ENCODE measurements at places on chromosomes 16 and 17. TPM values are rescaled to one million over a fixed set of nuclear protein-coding genes. Genes with fewer than 3 reads are reported as not detected.

DNA sequence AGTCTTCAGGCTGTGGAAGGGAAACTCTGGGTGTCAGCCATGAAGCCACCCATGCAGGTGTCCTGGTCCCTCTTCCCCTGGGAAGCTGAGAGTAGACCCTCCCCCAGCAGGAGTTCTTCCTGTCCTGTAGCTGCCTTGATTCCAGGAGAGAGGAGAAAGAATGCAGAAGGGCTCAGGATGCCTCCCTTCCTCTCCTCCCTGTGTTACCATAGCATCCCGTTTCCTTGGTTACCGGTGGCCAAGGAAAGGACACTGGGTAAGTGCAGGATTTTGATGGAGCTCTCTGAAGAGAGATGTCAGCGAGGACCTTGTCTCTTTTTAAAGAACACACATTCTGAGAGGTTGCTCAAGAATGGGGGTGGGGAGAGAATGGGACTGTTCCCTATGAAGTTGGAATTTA lies 304.1 kb upstream of the N4BP1 start:
- H3K36me3 ChIP-seq: no peaks in the 10 kb centered on the region
- no peaks in the 10 kb centered on the region for H3K27me3 ChIP-seq
- no peak overlapping the region for H3K4me3 ChIP-seq
- no peak for DNase-seq

Gene IRX6
- total RNA-seq: not detected

DNA sequence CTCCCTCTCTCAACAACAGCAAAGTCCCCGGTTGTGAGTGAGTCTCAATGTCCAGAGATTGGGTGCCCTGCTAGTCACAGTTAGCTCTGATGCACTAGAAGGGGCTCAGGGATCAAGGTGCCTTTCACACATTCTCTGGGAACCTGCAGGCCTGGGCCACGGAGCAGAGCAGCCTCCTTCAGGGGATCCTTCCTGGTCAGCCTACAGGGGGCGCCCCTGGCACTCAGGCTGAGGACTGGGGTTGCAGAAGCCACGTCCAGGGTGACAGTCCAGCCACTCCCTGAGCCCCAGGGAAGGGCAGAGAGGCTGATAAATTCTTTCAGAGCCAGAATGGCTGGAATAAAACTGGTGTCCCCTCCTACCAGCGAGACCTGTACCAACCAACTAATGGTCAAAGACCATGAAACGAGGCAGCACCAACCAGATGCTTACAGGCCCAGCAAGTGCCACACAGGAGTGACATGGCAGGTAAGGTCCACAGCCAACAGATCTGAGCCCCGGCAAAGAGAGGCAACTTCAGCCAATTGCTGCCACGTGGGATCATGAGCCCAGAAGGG lies 43.5 kb downstream of the ST3GAL2 start:
- H3K27ac ChIP-seq: no peak overlapping the region
- no peaks in the 10 kb centered on the region for H3K27me3 ChIP-seq
- peaks cover 6% of the 10 kb centered on the region for H3K4me1 ChIP-seq
- H3K36me3 ChIP-seq: peaks cover 15% of the 10 kb centered on the region

Gene BRIP1
- 0.14 TPM for total RNA-seq

Gene CFAP97D1
- not detected for total RNA-seq

DNA sequence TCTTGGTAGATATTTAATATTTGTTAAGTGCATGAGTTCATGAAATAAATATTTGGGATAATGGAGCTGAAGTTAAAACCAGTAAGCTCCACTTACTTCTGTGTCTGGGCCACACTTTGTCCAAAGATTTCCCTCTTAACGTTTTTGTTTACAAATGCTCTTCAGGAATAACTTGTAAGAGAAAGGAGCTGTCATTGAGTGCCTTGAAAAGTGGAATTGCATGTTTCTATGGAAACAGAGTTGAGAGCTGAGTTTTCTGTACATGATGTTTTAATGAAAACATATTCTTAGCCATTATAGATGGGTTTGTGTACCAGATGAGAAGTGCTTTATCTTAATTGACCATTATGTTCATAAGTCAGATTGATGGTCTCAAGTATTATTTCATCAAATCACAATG lies 1045.4 kb upstream of the EEF2KMT start:
- H3K27ac ChIP-seq: no peak overlapping the region
- no peak for DNase-seq

Gene CIITA
- total RNA-seq: 31.0 TPM

DNA sequence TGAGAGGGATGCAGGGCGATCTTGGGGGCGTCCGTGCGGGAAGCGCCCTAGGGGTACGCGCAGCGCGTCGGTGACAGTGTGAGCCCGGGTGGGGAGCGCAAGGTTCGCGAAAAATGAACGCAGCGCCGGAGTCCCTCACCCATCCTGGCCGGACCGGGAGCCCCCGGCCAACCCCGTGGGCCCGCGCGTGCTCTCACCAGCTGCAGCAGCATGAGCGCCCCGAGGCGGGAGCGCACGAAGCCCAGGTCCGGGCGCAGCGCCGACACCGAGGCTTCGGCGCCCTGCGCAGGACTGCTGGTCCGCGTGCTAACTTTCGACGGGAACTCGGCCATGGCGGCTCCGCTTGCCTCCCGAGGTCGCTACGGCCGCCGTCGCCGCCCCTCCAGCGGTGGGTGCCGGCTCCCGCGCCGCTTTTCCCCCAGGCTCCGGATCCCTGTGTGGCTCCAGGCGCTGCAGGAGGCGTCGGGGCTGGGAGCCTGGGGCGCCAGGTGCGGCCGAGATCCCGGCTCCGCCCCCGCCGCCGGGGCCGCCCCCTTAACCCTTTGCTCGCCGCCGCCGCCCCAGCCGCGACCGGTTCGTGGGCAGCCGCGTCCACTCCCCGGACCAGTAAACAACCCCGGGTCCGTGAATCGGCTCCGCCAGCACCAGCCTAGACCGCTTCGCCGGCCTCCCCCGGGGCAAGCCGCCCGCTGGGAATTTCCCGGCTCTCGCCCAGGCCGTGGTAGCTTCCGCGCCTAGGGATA lies at the start of gene PLLP:
Gene PLLP, minus strand, starts transcription at position 464 of the 743 bp plus-strand sequence. Its CDS starts 132 bp downstream, at position 332.
- H3K36me3 ChIP-seq: no peaks in the 10 kb centered on the region
- peak within 1 kb of the TSS; percentile 80 for H3K4me3 ChIP-seq
- no peak within 1 kb of the TSS for H3K27ac ChIP-seq
- no peak for DNase-seq
- peaks cover 6% of the 10 kb centered on the region for H3K4me1 ChIP-seq

Gene PYDC1
- total RNA-seq: not detected

Gene CLEC3A
- not detected for total RNA-seq

- no peaks in the 10 kb centered on the region for H3K36me3 ChIP-seq
- DNase-seq: no peak
- no peak overlapping the region for H3K4me3 ChIP-seq
These were observed 1.6 kb downstream of the SLC47A2 start for GRCh38 chr17:19714542-19715411.

Gene SLC2A4
- total RNA-seq: 7.7 TPM

Gene MBTPS1
- 91.9 TPM for total RNA-seq

Gene EPOP
- total RNA-seq: 3.3 TPM

- H3K4me3 ChIP-seq: no peak overlapping the region
- H3K27ac ChIP-seq: no peak overlapping the region
- no peaks in the 10 kb centered on the region for H3K27me3 ChIP-seq
- H3K4me1 ChIP-seq: peaks cover 8% of the 10 kb centered on the region
These were observed 103.8 kb downstream of the MARF1 start for GRCh38 chr16:15539197-15539596.

DNA sequence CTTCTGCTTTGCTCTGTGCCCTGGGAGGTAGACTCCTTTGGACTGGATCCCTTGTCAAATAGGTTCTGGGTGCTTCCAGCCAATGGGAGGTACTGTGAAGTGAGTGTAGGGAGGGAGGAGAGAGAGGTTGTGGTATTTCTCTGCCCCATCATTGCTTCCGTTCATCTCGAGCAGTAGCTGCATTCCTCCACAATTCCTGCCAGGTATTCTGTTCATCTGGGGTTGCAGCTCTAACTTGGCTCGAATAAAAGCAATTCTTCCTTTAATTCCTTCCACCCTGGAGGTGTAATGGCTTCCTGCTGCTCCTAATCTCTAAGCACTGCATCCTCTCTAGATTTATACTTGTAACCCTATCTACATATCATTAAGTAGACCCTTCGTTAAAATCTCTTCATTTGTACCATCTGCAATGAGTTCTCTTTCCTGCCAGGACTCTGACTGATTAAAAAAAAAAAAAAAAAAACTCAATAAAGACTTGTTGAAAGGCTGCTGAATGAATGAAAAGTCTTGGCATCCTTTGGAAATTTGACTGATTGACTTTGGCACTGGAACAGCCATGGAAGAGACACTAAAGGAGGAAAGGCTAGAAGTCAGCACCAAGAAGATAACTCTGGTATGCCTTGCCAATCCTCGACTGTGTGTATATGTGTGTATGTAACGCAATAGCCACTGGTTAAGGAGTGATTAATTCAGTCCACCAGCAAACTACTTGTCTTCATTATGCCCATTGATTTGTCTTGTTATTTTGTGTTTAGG lies 616.9 kb upstream of the SOX9 start:
- no peak for DNase-seq
- H3K36me3 ChIP-seq: no peaks in the 10 kb centered on the region
- no peak overlapping the region for H3K4me3 ChIP-seq
- H3K27ac ChIP-seq: no peak overlapping the region
- H3K27me3 ChIP-seq: no peaks in the 10 kb centered on the region

- no peaks in the 10 kb centered on the region for H3K27me3 ChIP-seq
- H3K4me1 ChIP-seq: no peaks in the 10 kb centered on the region
- no peaks in the 10 kb centered on the region for H3K36me3 ChIP-seq
- no peak overlapping the region for H3K4me3 ChIP-seq
- no peak overlapping the region for H3K27ac ChIP-seq
- no peak for DNase-seq
These were observed 48.1 kb upstream of the ADORA2B start for GRCh38 chr17:15896834-15897233.

GRCh38 chr17:38748149-38748891 lies at the start of gene PCGF2:
PCGF2 (minus strand) TSS chr17:38748336; CDS start chr17:38740402, 7,934 bp downstream.
- no peaks in the 10 kb centered on the region for H3K36me3 ChIP-seq
- peak; percentile 94 for DNase-seq
- H3K27me3 ChIP-seq: no peaks in the 10 kb centered on the region
- H3K4me1 ChIP-seq: peaks cover 17% of the 10 kb centered on the region

DNA sequence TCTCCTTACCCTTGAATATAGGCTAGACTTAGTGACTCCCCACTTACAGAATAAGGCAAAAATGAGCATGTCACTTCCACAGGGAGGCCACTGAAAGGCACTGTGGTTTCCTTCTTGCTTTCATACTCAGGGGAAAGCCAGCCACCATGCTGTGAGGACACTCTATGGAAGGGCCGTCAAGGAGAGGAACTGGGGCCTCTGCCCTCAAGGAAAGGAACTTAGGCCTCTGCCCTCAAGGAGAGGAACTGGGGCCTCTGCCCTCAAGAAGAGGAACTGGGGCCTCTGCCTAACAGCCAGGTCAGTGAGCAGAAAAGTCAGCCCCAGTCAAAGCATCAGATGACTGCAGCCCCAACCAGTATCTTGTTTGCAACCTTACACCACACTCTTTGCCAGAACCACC lies 30.1 kb downstream of the VPS35 start:
- no peak for DNase-seq
- no peaks in the 10 kb centered on the region for H3K27me3 ChIP-seq
- H3K4me1 ChIP-seq: no peaks in the 10 kb centered on the region
- no peak overlapping the region for H3K4me3 ChIP-seq

Gene RAB34
- total RNA-seq: 288 TPM

- no peaks in the 10 kb centered on the region for H3K27me3 ChIP-seq
- no peak for DNase-seq
- no peak overlapping the region for H3K4me3 ChIP-seq
- H3K27ac ChIP-seq: no peak overlapping the region
These were observed 281.9 kb downstream of the SOX9 start for GRCh38 chr17:72402727-72403210.

DNA sequence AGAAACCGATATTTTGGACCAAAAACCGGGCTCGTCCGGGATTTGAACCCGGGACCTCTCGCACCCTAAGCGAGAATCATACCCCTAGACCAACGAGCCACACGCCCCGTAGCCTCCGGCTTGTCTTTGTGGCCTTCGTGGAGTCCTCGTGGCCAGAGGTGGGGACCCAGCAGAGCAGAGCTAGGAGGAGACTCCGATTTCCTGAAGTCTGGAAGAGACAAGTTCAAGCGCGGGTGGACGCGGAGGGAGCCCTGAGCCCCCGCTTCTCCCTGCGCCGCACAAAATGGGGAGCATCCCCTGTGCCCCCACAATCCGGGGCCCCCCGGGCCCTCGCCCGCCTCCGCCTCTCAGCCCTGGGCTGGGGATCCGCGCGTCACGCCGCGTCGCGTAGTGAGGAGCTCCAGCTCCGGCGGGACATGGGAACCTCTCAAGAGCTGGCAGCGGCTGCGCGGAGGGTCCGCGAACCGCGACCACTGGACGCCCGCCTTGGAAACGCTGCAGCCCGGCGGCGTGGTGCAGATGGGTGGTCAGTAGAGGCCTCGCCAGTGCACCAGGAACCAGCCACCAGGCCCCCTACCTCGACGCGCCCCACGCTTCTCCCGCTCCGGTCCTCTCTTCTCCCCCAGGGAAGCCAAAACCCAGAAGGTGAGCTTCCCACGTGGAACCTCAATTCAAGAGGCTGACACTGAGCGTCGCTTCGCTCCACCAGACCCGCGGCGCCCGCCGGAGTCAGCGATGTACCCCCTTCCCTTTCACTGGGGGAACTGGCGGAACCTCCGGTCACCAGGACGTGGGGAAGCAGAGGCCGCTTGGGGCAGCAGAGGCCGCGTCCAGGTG lies 5.2 kb upstream of the OR1F1 start:
- no peak overlapping the region for H3K27ac ChIP-seq
- H3K36me3 ChIP-seq: no peaks in the 10 kb centered on the region
- H3K4me3 ChIP-seq: peak overlapping the region; percentile 57
- peaks cover 10% of the 10 kb centered on the region for H3K27me3 ChIP-seq
- no peak for DNase-seq
- peaks cover 13% of the 10 kb centered on the region for H3K4me1 ChIP-seq

Gene SPNS2
- 9.1 TPM for total RNA-seq

DNA sequence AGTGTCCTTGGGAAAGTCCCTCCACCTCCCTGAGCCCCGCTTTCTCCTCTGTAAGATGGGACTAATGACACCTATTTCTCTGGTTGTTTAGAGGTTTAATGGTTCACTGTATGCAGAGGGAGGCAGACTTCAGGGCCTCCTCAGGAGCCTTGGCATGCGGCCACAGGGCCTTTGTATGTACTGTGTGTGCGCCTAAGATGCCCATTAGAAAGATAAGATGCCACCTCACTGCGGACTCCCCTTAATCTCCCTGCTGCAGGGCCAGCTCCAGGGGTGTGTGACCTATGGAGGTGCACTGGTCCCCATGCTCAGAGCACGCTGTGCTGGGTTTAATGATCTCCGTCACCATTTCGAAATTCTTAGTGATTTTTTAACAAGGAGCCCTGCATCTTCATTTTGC lies 59.3 kb downstream of the TMEM235 start:
- H3K27ac ChIP-seq: no peak overlapping the region
- H3K4me3 ChIP-seq: no peak overlapping the region
- no peaks in the 10 kb centered on the region for H3K36me3 ChIP-seq

GRCh38 chr17:69503711-69504110 lies 89.2 kb downstream of the MAP2K6 start:
- H3K36me3 ChIP-seq: no peaks in the 10 kb centered on the region
- H3K4me1 ChIP-seq: peaks cover 24% of the 10 kb centered on the region
- H3K27ac ChIP-seq: no peak overlapping the region
- no peak overlapping the region for H3K4me3 ChIP-seq

- H3K36me3 ChIP-seq: no peaks in the 10 kb centered on the region
- no peaks in the 10 kb centered on the region for H3K27me3 ChIP-seq
- H3K27ac ChIP-seq: no peak overlapping the region
- H3K4me1 ChIP-seq: no peaks in the 10 kb centered on the region
- no peak overlapping the region for H3K4me3 ChIP-seq
These were observed 9.9 kb upstream of the C1QL1 start for GRCh38 chr17:44977814-44978550.
